ENCODE measurements at places on chromosomes 4 and X.

DNA sequence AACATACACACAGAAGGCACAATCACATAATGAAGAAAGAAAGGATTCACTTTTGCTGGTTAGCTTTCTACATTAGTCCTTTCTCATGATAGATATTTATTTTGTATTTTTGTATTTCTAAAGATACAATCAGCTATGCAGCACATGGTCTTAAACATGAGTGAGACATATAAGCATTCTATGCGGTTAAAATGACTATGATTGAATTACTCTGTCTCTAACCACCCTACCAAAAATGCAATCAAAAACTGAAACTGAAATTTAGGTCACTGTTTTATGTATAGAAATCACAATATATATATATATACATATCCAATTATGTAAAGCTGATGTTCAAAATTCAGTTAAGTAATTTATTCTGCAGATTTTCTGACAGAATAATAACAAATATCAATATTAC is 21.9 kb downstream of the CXXC4 start:
- DNase-seq = no peak

DNA sequence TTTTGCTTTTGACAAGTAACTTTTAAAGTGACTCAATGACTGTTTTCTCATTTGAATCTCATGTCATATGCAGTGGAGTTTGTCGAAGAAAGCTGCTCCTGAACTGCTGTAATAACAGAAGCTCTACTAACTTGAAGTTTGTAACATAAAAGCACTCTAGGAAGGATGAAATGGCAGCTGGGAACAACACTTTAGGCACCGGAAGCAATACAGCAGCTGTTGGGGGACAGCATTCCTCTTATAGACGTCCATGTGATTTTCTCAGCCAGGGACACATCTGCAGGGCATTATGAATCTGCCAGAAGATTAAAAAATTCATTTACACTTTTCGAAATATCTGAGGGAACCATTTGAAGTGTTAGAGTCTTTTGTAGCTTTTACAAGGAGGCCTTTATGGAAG is 1035.8 kb downstream of the ADGRL3 start:
- DNase-seq = no peak

DNA sequence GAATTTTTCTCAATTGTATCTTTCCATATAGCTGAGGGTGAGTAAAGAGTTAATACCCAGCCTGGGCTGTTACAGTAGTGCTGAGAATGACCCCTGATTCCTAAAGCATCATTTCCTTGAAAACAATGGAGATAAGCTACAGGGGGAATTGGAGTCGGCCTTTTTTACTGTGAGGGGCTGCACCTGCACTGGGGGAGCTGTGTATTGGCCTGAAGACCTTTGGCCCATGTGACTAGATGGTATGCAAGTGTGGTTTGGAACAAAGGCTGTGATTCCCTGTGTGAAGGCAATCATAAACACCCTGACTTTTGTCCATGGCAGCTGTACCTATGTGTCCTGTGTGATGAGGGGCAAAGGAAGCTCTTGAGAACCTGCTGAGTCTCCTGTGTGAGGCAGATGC is 124.0 kb upstream of the HPGD start:
- no peak for DNase-seq

- no peak for DNase-seq
Measured at GRCh38 chr4:98519268-98519977, 139.0 kb downstream of the TSPAN5 start.

- DNase-seq = no peak
Measured at GRCh38 chr4:163404580-163404979, 60.9 kb downstream of the NPY5R start.

GRCh38 chr4:7388627-7389026 is 46.1 kb downstream of the PSAPL1 start:
- no peak for DNase-seq

- DNase-seq = peak; percentile 30
Measured at GRCh38 chrX:40262157-40263013, 164.6 kb upstream of the BCOR start.

DNA sequence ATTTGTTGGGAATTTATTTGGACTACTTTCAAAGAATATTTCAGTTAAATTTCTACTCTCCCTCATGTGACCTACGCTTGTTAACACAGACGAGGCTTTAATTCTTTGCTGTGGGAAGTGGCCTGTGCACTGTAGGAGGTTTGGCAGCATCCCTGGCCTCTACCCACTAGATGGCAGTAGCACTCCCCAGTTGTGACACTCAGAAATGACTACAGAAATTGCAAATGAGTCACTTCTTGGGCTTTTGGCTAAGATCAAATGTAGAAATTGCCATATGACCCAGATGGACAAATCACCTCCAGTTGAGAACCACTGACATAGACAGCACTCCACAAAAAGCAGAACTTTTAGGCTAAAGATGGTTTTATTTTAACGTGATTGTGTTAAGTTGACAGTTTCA is 22.1 kb downstream of the PIR start:
- no peak for DNase-seq

DNA sequence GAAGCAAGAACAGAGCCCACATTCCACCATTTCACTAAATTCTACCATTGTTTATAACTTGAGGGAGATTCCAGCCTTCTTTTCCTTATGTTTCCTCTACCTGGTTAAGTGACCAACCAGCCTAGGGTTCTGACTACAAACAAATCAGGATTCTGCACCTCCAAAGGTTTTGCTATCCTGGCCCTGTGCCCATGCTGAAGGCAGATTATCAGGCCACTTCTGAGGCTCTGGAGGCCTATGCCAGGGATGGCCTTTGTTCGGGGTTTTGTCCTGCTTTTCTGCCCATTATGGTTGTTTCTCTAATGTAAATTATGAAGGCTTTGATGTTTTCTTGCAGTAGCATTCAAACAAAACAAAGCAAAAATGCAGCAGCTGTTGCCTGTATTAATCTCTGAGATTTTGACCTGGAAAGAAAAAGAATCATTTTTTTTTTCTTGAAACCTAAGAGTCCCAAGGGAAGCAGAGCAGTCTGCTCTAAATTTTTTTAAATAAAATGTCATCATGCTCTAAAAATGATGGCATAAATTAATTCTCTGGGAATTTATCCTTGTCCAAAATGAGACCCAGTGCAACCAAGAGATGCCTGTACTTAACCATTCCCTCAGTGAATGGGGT is 55.6 kb downstream of the RNF150 start:
- DNase-seq = no peak

Measured in H54 (cell line).